ENCODE measurements at places on chromosomes 6 and 20.

GRCh38 chr6:29968130-29968529, 25.8 kb downstream of the HLA-A start:
- DNase-seq: no peak

GRCh38 chr6:135936606-135937005, 85.1 kb downstream of the PDE7B start:
- DNase-seq: no peak

DNA sequence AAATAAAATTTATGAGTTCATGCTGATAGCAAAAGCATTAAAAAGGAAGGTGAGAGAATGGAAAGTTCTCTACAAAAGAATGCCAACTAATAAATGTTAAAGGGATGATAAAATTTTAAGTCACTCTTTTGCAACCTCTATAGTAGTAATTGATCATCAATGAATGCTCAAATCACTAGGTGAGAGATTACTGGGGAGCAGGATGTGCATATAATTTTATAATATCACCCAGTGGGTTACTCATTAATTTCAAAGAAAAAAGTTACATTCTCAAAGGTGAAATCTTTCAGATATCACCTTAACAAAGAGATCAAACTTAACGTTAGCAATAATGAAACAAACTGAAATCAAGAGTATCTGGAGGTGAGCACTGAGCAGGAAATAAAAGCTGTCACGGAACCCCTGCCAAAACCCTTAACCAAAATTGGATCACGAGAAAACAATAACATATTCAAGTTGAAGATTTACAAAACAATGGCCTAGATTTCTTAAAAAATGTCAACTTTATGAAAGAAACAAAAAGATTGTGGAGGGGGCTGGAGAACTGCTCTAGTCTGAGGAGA, 45.5 kb upstream of the TMEM244 start:
- no peak for DNase-seq

GRCh38 chr6:1496836-1497760, 107.7 kb downstream of the FOXF2 start:
- no peak for DNase-seq

DNA sequence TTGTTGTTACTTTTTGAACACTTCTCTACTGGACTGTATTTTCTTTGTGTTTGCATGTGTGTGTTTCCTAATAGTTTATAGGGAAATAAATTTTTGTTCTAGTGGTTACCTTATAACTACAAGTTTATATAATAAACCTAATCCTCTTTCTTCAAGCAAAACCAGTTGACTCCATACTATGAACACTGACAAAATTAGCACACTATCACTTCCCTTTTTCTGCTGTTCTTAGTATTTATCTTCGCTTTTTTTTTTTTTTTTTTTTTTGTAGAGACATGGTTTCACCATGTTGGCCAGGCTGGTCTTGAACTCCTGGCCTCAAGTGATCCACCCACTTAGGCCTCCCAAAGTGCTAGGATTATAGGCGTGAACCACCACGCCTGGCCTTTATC, 25.0 kb upstream of the C6orf62 start:
- DNase-seq: no peak

- no peak for DNase-seq
These were observed 52.6 kb upstream of the NAA20 start for GRCh38 chr20:19964289-19965265.

- no peak for DNase-seq
These were observed 47.0 kb upstream of the EEF1E1 start for GRCh38 chr6:8149350-8149749.

GRCh38 chr6:56850626-56851025, 104.3 kb upstream of the BEND6 start:
- DNase-seq: no peak

GRCh38 chr6:121510568-121511177, 75.2 kb downstream of the GJA1 start:
- DNase-seq: no peak

- DNase-seq: no peak
These were observed 56.9 kb downstream of the LYRM2 start for GRCh38 chr6:89581689-89582088.

DNA sequence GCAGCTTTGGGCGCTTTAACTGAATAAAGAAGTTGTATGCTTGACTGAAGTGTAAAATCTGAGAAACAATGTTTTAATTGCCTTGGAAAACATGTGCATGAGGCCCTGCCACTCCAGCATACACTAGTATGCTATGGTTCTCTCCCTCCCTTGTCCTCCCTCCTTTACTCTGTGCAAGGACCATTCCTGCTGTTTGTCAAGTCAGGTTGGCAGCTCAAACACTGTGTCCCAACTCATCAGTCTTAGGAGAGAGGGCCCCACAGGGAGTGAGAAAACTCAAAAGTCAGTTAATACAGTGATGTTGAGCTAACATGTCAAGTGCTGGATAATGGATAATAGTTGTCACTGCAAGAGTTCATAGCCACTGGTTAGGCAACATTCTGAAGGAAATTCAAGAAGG, 543.6 kb downstream of the GRIK2 start:
- DNase-seq: no peak

- DNase-seq: no peak
These were observed 16.8 kb upstream of the NAA20 start for GRCh38 chr20:20000211-20000968.

GRCh38 chr6:257774-258173, 34.5 kb upstream of the DUSP22 start:
- DNase-seq: no peak

- no peak for DNase-seq
These were observed 34.9 kb downstream of the CYP21A2 start for GRCh38 chr6:32073101-32073500.

DNA sequence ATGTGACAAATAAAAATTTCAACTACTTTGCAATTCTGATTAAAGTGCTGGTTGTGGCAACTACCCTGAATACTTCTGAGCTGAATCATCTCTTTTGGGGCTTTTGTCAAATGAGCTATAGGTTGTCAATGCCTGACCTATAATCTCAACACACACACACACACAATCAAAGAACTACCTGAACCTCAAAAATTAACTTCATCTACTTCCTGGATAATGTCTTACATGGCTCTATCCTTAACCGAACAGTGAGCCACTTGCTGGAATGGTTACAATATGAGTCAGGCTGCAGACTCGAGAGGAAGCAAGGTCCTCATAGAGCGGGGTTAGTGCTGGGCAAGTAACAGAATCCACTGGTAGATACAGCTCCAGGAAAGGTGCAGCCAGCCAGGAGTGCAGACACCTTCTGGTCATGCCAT, 70.6 kb upstream of the DST start:
- no peak for DNase-seq

GRCh38 chr6:107582086-107582485, 92.2 kb downstream of the SOBP start:
- no peak for DNase-seq

GRCh38 chr6:5898563-5898962, 108.2 kb downstream of the NRN1 start:
- no peak for DNase-seq

- DNase-seq: no peak
These were observed 47.2 kb upstream of the ELOVL5 start for GRCh38 chr6:53395986-53396385.

- no peak for DNase-seq
These were observed 75.7 kb downstream of the TCP11 start for GRCh38 chr6:35065441-35065800.

DNA sequence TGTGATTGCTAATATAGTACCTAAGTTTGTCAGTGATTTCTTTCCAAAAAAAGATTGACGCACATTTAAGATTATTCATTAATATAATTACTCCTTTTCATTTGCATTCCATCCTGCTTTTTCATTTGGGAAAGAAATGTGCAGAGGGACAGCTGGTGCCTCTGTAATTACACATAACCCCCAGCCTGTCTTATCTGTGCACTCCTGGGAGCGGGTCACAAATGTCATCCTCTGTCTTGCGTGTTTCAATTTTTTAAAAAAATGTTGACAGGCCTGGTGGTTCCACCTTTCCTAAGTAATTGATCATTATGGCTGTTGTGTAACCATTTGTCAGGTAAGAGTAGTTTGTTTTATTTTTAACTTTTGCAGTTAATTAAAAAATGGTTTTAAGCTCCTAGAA, 92.7 kb downstream of the SLX4IP start:
- no peak for DNase-seq

GRCh38 chr20:64131406-64131805, 24.0 kb upstream of the NPBWR2 start:
- DNase-seq: no peak

GRCh38 chr6:143205131-143205535, 144.4 kb downstream of the AIG1 start:
- DNase-seq: no peak

GRCh38 chr6:6984585-6985366, 123.0 kb upstream of the RREB1 start:
- no peak for DNase-seq

DNA sequence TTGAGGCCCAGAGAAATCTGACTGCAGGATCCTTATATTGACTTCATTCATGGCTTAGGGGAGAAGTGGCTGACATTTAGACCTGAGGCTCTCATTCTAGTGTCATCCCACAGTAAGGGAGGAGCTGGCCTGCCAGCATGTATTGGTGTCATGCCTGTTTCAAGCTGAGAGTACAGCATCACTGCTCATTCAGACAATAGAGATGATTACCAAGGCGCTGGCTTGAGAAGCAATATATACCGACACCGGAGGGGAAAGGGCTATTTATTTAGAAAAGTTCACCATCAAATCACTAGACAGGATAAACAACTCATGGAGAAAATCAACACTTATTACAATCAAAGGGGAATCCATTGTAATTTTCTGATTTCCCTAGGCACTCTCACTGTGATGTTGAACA, 84.4 kb upstream of the HDAC2 start:
- no peak for DNase-seq

DNA sequence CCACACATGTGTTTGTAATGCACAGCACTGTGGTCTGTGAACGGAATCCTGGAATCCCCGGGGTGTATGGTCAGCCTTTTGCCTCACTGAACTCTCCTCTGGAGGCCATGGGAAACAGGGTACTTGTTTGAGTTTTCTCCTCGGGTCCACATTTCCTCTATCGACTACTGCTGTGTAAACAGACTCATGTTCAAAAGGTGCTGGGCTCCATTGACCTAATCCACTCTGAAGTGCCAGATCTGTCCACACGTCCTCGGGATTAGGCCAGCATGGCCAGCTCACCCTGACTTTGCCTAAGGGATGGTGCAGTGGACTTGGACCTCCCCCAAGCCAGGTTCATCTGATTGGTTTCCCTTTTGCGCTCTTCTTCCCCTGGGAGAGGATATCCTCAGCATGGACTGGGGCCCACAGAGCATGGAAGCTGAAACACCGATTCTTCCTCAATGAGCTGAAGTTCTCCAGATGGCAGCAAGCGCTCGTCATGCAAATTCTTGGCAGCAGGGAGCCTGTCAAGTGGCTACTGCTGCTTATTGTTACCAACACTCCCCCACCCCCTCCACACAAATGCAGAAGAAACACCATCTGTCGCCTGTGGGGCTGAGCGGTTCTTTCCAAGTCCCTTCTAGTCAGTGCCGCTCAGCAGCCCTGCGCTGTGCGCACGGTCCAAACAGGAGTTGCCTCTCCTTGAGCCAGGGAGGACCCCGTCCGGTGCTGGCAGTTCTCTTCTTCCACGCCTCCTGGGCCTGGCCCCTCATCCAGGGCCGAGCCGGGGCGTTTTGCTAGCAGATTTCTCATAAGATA, 292.6 kb upstream of the MARCKS start:
- DNase-seq: no peak

GRCh38 chr6:132275066-132275970, 126.0 kb downstream of the MOXD1 start:
- no peak for DNase-seq

GRCh38 chr20:34748709-34749108, 44.6 kb downstream of the TP53INP2 start:
- no peak for DNase-seq

GRCh38 chr6:109793792-109794191, 102.7 kb downstream of the FIG4 start:
- DNase-seq: no peak

- no peak for DNase-seq
These were observed 134.1 kb downstream of the CCDC170 start for GRCh38 chr6:151627689-151628444.

DNA sequence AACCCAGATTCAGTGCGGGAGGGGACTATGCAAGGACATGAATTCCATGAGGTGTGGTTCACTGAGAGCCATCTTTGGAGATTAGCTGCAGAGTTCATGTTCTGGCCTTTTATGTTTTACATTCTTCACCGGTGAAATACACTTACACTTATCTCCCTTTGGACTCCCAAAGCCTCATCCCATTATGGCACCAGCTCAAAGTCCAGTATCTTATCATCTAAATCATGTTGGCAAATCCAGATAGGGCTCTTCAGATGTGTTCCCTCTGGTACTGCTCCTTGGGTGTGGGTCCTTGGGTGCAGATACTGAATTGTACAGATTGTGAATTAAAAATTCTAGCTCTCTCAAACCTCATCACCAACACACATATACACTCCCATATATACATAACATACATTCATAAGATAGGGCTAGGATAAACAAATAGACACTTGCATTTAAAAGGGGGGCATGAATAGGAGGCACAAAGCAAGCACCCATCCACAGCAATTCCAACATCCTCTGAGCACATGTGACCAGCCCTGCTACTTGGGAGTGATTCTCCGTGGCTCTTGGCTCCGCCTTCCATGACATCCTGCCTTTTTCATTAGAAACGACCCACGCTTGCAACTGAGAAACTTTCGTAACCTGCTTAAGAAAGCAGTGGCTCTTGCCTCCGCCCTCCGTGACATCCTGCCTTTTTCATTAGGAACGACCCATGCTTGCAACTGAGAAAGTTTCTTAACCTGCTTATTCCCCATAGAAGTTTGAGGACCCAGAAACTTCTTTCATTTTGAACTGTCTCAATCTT, 53.6 kb upstream of the LRRC1 start:
- DNase-seq: no peak

DNA sequence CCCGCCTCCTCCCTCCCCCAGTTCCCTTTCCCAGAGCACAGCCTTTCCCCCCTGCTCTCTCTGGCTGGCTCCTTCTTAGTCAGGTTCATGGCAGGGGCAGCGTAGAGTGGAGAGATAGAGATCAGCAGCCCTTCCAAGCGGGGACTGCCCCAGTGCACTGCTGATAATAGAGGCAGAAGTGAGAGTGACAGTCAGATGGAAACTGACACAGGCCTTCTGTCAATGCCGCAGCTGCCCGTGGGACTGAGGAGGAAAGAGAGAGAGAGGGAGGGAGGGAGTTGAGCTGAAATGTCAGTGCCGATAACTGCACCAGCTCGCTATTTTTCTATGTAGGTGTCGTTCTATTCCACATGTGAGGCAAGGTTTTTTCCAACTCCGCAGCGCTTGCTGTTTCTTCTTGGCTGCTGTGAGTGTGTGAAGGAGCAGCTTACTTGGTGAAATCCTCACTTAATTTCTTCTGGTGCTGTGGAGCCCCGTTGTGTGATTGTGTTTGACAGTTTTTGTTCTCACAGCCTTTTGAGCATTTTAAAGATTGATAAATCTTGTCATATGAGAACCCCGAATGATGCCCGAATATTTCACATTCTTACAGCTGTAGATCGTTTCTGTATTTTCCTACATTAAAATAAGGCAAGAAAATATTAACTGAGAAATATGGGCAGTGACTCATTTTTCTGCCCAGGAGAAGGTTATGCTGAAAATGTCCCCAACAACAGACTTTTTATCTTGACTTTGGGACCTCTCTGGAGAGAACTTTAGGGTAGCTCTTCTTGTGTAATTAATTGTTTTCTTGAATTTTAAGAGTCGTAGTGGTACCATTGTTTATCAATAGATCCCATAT, 386.4 kb upstream of the MMS22L start:
- DNase-seq: no peak

Data from immature natural killer cell (primary cell).